ENCODE measurements at places on chromosomes 12 and 14.

DNA sequence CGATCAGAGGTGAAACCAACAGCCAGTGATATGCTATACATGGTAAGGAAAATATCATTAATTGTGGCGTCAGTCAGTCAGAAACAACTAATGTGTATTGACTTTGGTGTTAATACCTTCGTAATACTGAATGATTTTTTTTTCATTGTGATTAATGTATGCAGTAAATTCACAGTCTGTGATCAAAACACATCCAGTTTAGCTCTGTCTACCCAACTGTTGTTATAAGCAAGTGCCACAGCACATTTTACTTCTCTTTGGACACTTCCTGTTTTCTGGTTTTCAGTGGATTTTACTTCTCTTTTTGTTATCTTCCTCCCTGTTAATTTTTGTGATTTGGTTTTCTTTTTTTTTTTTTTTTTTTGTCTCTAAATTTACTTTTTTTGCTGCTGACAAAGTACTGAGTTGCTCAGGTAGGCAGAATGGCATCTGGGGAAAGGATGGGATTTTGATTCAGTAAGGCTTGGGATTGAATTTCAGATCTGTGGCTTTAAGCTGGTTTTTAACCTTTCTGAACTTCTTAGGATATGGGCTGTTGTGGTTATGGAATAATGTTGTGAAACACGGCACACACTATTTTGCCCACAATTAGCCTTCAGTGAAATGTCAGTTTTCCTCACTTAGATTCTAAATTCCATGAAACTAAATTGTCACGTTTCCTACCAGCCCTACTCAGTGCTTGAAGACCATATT is 604 bp downstream of the GLIPR1 start:
- no peak for DNase-seq

- no peak for DNase-seq
Observed at GRCh38 chr12:71780237-71780822, 25.7 kb downstream of the RAB21 start.

GRCh38 chr14:49774106-49774505 is 6.2 kb downstream of the KLHDC2 start:
- no peak for DNase-seq

- DNase-seq, result no peak
Observed at GRCh38 chr14:24399447-24399822, 632 bp downstream of the NYNRIN start.

GRCh38 chr12:70059373-70059772 is 183.9 kb upstream of the CNOT2 start:
- no peak for DNase-seq

GRCh38 chr12:92047393-92047826 is 98.2 kb downstream of the BTG1 start:
- DNase-seq, result no peak

- DNase-seq, result no peak
Observed at GRCh38 chr12:12499909-12500604, 62.6 kb downstream of the DUSP16 start.

DNA sequence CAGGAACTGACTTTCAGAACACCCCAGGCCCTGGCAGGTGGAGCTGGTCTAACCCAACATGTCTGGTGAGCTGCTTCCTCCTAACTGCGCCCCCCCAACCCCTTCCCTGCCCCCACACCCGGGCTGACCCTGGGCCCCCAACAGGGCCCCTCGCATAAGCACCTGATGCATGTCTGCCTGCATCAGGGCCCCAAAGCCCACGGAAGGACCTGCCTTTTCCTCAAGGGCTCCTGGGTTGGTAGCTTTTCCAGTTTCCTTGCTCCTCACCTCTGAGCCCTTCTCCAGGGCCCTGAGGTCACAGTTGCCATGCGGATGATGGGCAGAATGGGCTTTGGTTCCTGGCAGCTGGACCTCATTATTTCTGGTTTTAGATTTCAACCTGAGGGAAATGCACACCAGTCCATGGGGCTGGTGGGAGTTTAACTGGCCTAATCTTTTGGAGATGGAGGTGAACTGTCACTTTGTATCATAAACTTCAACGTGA is 18.5 kb downstream of the TESC start:
- DNase-seq, result peak; percentile 72

GRCh38 chr12:4274396-4275015 is 944 bp downstream of the CCND2 start:
- no peak for DNase-seq

- no peak for DNase-seq
Observed at GRCh38 chr12:51592034-51592705, 1.1 kb downstream of the SCN8A start.

GRCh38 chr12:102024765-102025164 is 37.0 kb downstream of the WASHC3 start:
- DNase-seq, result no peak

GRCh38 chr12:116144384-116144783 is 133.1 kb downstream of the MED13L start:
- no peak for DNase-seq

DNA sequence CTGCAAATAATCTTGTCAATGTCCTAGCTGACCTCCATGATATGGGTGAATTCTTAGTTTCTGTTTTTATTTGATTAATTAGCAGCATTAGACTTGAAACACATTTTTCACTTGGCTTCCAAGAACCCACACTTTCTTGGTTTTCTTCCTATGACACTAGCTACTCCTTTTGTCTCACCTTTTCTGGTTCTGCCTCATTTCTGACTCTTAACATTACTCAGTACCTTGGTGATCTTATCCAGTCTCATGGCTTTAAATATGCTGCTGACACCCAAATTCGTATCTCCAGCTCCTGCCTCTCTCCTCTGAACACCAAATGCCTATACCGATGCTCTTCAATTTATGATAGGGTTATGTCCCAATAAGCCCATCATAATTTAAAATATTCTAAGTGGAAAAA is 32.0 kb upstream of the SSTR1 start:
- DNase-seq, result no peak

DNA sequence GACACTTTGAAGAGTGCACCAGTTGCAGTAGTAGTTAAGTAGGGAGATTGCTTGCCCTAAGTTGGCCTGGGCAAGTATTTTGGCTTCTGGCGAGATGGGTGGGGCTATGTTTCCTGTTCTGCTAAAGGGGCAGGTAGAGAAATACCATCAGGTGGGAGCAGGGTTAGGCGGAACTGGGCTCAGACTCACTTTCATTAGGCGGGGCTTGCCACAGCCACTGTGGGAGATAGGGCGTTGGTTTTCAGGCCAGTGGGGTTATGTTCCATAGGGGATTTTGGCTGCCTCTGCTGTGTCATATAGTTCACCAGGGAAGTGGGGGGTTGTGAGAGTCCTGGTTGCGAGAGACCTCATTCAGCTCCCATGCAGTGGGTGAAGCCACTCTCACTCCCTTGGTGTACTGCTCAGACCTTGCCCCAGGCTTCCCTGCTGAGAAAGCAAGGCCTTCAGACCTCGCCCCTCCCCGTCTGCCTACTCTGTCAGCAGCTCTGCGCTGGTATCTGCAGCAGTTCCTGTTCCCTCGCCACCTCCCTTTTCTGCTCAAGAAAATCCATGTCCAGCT is 43.3 kb downstream of the AEBP2 start:
- DNase-seq, result no peak

DNA sequence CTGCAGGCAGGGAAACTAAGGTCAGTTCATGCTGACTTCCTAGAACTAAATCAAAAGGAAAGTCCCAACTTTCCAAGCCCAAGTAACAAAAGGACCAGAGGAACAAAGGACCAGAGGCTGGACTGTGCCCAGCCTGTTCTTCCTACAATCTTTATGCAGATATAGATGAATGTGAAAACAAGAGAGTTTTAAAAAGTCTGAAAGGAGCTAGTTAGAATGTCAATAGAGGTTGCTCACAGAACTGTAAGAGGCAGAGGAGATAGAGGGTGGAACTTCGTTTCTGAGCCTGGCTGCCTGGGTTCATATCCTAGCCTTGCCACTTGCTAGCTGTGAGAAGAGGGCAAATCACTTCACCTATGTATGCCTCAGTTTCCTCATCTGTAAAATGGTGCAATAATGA is 30.0 kb upstream of the CCDC63 start:
- no peak for DNase-seq

GRCh38 chr12:12278899-12279298 is 12.1 kb upstream of the LRP6 start:
- DNase-seq, result no peak

- no peak for DNase-seq
Observed at GRCh38 chr14:104977681-104978653, at the start of gene AHNAK2. TSS of gene AHNAK2 (minus strand) at chr14:104978374. CDS start at chr14:104978237, 137 bp downstream.

- DNase-seq, result peak; percentile 28
Observed at GRCh38 chr12:94261786-94262185, 113.4 kb downstream of the PLXNC1 start.

- DNase-seq, result no peak
Observed at GRCh38 chr14:88551094-88551870, 3.5 kb downstream of the PTPN21 start.

DNA sequence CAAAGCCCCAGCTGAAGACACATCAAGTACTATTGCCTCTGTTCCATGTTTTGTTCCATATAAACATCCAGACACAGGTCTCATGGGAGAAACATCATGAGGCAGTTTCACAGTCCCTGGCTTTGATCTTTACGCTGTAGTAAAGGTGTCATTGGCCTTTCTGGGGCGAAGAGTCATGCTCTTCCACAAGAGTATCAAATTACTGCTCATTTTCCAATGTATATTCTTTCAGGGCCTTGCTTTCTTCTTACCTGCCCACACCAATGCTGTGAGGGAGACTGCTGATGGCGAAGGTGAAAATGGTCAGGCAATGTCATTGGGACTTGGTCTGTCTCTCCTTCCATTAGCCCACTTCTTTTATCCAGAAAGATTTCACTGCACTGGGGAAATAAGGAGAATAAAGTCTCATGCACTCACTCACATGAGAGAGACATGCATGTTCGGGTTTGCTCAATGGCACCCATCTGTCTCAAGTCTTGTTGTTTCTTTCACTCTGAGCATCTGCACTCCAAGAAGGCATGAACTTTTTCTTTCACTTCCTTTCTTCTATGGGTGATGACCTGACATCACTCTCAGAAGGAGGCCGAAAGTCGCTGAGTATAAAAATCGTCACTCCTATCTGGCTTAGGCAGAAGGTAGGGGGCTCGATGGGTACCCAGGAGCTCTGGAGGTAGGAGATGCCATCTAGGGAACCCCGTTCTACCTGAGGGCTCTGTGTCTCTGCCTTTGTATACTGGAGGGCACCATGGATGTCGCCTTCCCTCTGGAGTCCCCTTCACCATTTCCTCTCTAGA is 1.3 kb upstream of the JDP2 start:
- DNase-seq, result no peak

- DNase-seq, result no peak
Observed at GRCh38 chr12:92365333-92365732, 219.7 kb upstream of the BTG1 start.

- DNase-seq, result no peak
Observed at GRCh38 chr12:104648756-104649155, 192.0 kb downstream of the CHST11 start.

DNA sequence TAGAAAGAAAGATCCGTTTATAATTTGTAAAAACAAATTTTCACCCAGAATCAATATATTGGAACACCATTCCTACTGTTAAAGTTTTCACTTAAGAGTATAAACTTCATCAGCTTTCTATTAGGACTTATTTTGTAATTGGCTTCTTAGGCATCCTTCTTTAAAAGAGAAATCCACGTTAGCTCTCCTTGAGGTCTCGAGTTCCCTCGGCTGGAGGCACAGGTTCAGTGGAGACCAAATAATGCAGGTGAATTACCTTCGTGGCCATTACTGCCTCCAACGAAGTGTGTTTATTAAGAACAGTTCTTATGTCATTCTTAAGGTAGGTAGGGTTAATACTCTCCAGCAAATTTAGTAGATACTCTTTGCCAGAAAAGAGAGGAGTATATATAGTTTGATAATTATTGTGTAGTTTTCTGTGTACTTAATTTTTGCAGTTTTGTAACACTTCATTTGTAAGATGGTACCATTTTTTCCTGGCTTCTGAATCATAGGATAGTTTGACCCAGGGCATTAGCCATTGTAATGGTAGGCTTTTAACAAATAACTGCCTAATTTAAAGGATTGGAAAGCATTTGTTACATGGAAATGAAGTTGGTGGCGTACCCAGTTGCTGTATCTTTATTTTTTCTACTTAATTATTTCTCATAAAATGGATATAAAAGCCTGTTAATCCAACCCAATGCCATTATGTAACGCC is 2.2 kb downstream of the CALM1 start:
- DNase-seq, result no peak

- no peak for DNase-seq
Observed at GRCh38 chr12:1566449-1567135, 27.8 kb downstream of the FBXL14 start.

DNA sequence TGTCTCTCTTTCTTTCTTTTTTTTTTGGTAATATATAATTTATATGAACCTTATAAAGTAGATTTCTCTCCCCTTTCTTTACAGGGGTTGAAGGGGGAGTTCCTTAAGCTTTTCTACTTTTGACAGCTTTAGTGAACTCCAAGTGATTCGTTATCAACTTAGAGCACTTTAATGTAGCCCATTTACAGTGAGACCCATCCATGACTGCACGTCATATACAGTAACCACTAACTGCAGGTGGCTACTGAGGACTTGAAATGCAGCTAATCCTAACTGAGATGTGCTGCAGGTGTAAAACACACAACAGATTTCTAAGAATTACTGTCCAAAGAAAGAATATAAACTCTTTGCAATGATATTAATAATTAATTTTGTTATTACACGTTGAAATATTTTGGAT is 582 bp downstream of the LRRIQ1 start:
- DNase-seq, result no peak

- no peak for DNase-seq
Observed at GRCh38 chr12:5407034-5407856, 24.7 kb upstream of the NTF3 start.

DNA sequence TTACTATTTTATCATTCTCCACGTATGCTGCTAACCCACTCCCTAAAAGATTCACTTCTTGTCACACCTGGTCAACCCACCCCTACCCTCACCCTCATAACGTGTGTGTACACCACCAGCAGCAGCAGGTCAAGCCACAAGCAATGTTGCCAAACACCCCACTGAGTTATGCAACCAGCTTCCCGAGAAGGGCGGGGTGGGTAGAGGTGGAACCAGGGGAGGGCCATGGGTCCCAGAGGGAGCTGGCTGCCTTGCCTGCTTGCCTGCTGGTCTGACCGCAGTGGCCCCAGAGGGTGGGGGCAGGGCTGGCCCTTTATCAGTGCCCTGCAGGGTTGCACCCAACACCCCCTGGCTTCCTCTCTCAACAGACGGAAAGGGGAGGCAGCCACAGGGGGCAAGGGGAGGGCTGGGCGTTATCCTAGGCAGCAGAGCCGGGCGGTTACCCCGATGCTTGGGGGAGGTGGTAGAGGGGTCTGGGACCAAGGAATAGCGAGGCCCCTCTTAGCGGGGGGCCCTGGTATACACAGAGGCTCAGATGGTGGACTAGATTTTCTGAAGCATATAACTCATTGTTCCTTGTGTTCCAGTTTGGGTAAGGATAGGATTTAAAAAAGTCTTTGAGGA is 3.5 kb upstream of the NFE2 start:
- no peak for DNase-seq

- DNase-seq, result no peak
Observed at GRCh38 chr12:46179693-46180452, 89.0 kb downstream of the SLC38A1 start.

DNA sequence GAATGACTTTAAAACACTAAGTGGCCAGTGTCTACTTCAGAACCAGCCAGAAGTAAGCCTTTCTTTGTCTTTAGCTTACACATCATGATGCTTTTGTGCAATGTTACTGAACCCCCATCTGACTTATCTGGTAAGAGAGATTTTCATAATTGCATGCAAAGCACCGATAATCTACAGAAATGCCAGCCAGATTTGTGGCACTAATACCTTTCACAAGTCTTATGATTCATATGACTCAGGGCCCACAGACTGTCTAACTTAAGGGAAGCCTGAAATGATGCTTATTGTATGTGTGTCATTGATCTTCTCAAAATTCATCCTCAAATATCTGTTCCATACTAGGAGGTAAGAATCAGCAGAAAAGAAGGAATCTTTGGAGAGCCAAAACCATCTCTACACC is 18.0 kb downstream of the IGF1 start:
- no peak for DNase-seq

Measured in renal cortex interstitium (tissue), 15 donors.